ENCODE measurements at places on chromosomes 1 and 21. TPM values are rescaled to one million over a fixed set of nuclear protein-coding genes. Genes with fewer than 3 reads are reported as not detected.
A peak's percentile ranks its signal among the peaks of the same experiment; 100 is the strongest.

Gene POLR3C
- total RNA-seq, result 44.8 TPM

- no peak overlapping the region for H3K4me3 ChIP-seq
- no peak overlapping the region for H3K27ac ChIP-seq
- H3K27me3 ChIP-seq, result no peaks in the 10 kb centered on the region
- H3K36me3 ChIP-seq, result no peaks in the 10 kb centered on the region
- H3K4me1 ChIP-seq, result peaks cover 21% of the 10 kb centered on the region
Measured at GRCh38 chr1:154620751-154621150, 12.8 kb upstream of the ADAR start.

Gene REN
- total RNA-seq, result not detected

Gene PPOX
- 69.8 TPM for total RNA-seq

GRCh38 chr21:41766883-41767605, at the start of gene RIPK4:
TSS of gene RIPK4 (minus strand) at chr21:41767052. CDS start at chr21:41767041, 11 bp downstream.
- H3K4me1 ChIP-seq, result peaks cover 28% of the 10 kb centered on the region
- H3K4me3 ChIP-seq, result peak within 1 kb of the TSS; percentile 42
- no peaks in the 10 kb centered on the region for H3K36me3 ChIP-seq
- peak; percentile 38 for DNase-seq
- no peak within 1 kb of the TSS for H3K27ac ChIP-seq
- peaks cover 30% of the 10 kb centered on the region for H3K27me3 ChIP-seq

DNA sequence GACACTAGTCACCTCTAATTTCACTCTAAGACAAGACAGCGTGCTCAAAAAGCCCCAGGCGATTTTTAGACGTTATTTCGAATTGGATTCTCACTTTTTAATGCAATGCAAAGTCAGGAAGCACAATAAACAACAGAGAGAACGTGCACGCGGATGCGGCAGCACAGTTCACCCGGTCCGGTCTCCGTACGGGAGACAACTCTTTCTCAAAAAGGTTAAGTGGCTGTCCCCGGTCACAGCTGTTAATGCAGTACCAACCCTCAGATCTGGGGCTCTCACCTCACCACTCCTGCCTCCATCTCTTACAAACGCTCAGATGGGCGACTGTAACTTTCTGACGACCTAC, 1.2 kb downstream of the HP1BP3 start:
- peaks cover 49% of the 10 kb centered on the region for H3K4me1 ChIP-seq
- no peaks in the 10 kb centered on the region for H3K27me3 ChIP-seq
- no peak for DNase-seq

DNA sequence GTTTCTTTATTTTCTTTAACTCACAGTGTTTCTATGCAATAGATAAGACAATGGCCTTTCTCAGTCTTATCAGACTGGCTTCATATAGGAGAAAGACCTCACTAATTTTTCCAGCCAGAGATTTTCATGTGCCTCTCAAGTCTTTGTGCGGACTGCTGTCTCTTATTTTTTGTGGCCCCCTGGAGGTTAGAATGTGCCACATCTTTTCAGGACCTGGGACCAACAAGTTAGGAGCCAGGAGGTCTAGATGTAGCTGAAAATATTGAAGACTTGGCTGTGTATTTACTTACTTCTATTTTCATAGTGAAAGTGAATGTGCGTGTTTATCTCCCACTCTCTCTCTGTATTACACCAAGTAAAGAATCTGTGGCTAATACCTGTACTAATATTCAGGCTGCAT, 42.1 kb upstream of the CFHR3 start:
- DNase-seq, result no peak
- no peaks in the 10 kb centered on the region for H3K4me1 ChIP-seq
- H3K27ac ChIP-seq, result no peak overlapping the region
- H3K4me3 ChIP-seq, result no peak overlapping the region
- H3K27me3 ChIP-seq, result no peaks in the 10 kb centered on the region
- no peaks in the 10 kb centered on the region for H3K36me3 ChIP-seq

DNA sequence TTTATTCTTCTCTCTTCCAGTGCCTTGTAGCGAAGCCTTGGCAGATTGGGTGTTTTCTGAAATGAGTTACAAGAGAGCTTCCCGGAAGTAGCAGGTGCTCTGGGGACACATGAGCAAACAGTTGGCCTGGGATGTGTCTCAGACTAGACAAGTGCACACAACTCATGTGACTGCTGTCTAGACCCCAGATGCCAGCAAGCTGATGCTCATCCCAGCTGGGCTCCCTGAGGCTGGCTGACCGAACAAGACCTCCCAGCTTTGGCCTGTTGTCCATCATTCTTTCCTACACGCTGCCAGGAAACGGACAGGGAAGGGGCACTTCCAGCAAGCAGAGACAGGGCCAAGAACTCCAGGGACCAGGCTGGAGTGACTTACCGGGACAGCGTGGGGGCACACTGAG, 18.7 kb upstream of the CSF1 start:
- peaks cover 16% of the 10 kb centered on the region for H3K4me1 ChIP-seq
- H3K27ac ChIP-seq, result no peak overlapping the region

DNA sequence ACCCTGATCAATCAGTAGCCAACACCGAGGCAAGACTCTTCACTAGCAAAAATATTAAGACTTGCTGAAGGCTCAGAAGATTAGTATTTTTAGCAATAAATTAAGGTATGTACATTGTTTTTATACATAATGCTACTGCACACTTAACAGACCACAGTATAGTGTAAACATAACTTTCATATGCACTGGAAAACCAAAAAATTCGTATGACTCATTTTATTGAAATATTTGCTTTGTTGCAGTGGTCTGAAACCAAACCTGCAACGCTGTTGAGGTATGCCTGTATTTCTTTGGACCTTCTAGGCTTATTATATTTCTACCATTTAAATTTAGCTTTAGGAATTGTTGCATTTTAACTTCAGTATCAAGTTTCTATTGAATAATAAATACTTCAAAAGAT, 65.8 kb upstream of the BCL9 start:
- no peaks in the 10 kb centered on the region for H3K36me3 ChIP-seq
- no peaks in the 10 kb centered on the region for H3K27me3 ChIP-seq
- DNase-seq, result no peak

Gene EDN2
- not detected for total RNA-seq

Gene LCE6A
- total RNA-seq, result not detected

- H3K4me1 ChIP-seq, result no peaks in the 10 kb centered on the region
- no peaks in the 10 kb centered on the region for H3K36me3 ChIP-seq
- H3K27ac ChIP-seq, result no peak overlapping the region
- no peak for DNase-seq
Measured at GRCh38 chr1:108070662-108071061, 105.7 kb upstream of the VAV3 start.

Gene TBX15
- total RNA-seq, result not detected

Gene CSDE1
- total RNA-seq, result 559 TPM

GRCh38 chr1:231990388-231990787, 363.8 kb downstream of the DISC1 start:
- no peaks in the 10 kb centered on the region for H3K36me3 ChIP-seq
- H3K4me1 ChIP-seq, result no peaks in the 10 kb centered on the region
- no peak overlapping the region for H3K4me3 ChIP-seq
- DNase-seq, result no peak
- H3K27me3 ChIP-seq, result no peaks in the 10 kb centered on the region
- H3K27ac ChIP-seq, result no peak overlapping the region

GRCh38 chr21:20373031-20373430, 625.2 kb upstream of the NCAM2 start:
- no peak overlapping the region for H3K27ac ChIP-seq
- no peaks in the 10 kb centered on the region for H3K4me1 ChIP-seq
- no peaks in the 10 kb centered on the region for H3K27me3 ChIP-seq
- H3K4me3 ChIP-seq, result no peak overlapping the region

- H3K36me3 ChIP-seq, result no peaks in the 10 kb centered on the region
- no peak overlapping the region for H3K27ac ChIP-seq
- peak; percentile 70 for DNase-seq
- H3K4me1 ChIP-seq, result peaks cover 13% of the 10 kb centered on the region
- peak overlapping the region; percentile 36 for H3K4me3 ChIP-seq
Measured at GRCh38 chr1:32753532-32754316, 51.2 kb upstream of the SYNC start.

DNA sequence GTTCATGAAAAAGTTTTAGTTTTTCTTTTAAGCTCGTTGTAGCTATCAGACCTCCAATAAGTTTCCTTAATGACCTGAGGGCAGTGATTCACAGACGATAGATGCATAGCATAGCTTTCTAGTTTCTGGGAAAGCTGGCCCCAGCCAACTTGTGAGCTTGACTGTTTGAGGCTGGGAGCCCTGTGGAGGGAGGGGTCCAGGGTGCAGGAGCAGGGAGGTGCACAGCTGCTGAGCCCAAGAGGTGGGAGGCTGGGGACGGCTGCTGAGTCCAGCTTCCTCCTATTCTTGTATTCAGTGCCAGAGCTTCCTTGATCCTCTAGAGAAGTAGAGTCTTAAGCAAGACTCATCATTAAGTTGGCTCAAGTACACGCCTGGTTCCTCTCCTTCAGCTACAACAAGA, 11.0 kb upstream of the AVPR1B start:
- no peak overlapping the region for H3K27ac ChIP-seq
- no peaks in the 10 kb centered on the region for H3K36me3 ChIP-seq
- no peaks in the 10 kb centered on the region for H3K4me1 ChIP-seq
- no peak for DNase-seq
- no peak overlapping the region for H3K4me3 ChIP-seq

Gene EFNA3
- 2.0 TPM for total RNA-seq

DNA sequence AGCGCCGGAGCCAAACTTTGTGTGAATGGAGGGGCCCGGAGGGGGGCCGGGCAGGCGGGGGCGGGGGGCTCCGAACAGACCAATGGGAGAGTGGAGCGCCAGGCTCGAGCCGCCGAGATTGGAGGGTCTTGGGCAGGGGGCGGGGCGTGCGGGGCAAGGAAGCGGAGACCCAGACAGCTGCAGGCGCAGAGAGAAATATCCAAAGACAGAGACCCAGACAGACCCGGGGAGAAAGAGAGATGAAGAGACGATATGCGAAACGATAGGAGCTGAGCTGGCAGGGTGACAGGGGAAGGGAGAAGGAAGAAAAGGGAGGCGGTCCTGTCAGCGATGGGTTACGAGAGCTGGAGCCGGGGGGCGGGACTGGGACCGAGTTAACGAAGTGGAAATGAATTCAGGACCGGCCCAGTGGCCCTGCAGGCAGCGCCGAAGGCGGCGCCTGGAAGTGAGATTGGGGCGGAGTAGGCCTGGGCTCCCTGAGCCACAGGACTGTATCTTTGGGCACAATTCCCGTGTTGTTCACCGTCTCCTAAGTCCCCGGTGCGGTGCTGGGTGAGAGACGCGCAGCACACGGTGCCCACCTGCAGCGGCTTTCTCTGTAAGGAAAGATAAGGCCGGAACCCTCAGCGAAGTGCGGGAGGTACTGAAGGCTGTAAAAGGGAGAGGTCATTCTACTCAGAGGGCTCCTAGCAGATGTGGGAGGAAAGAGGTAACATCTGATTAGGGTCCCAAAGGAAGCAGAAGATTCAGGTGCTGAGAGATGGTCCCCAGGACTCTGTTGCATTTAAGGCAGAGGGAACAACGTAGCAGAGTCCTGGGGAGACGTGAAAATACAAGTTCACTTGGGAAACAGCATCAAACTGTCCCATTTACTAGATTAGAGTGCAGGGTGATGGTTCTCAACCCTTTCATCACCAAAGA, 543 bp upstream of the KCNJ10 start:
- peaks cover 20% of the 10 kb centered on the region for H3K27me3 ChIP-seq
- peak overlapping the region; percentile 60 for H3K4me3 ChIP-seq
- no peaks in the 10 kb centered on the region for H3K36me3 ChIP-seq
- peak; percentile 58 for DNase-seq
- H3K27ac ChIP-seq, result no peak overlapping the region

DNA sequence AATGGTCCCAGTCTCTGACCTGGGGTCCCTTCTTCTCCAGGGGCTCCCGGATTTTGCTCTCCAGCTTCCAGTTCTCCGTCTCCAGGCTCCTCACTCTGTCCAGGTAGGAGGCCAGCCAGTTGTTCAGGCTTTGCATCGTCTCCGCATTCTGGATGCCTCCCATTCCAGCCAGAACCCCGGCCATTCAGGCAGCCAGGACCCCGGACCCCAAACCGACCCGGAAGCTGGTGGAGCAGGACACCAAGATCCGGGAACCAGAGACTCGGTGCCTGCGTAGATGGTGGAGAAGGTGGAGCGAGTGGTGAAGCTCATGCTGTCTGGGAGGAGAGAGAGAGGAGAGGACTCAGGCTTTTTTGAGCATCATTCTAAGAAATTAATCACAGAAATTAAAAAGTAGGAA, 572.4 kb upstream of the NCAM2 start:
- H3K36me3 ChIP-seq, result no peaks in the 10 kb centered on the region
- no peak for DNase-seq
- H3K4me1 ChIP-seq, result no peaks in the 10 kb centered on the region
- no peaks in the 10 kb centered on the region for H3K27me3 ChIP-seq
- H3K4me3 ChIP-seq, result no peak overlapping the region

- H3K36me3 ChIP-seq, result no peaks in the 10 kb centered on the region
- no peaks in the 10 kb centered on the region for H3K27me3 ChIP-seq
- no peak overlapping the region for H3K4me3 ChIP-seq
- no peak overlapping the region for H3K27ac ChIP-seq
- H3K4me1 ChIP-seq, result no peaks in the 10 kb centered on the region
- no peak for DNase-seq
Measured at GRCh38 chr1:75097654-75098053, 36.5 kb upstream of the LHX8 start.

GRCh38 chr1:17437580-17438317, 1.7 kb downstream of the RCC2 start:
- peaks cover 27% of the 10 kb centered on the region for H3K4me1 ChIP-seq
- H3K27me3 ChIP-seq, result no peaks in the 10 kb centered on the region
- H3K36me3 ChIP-seq, result no peaks in the 10 kb centered on the region
- peak overlapping the region; percentile 78 for H3K27ac ChIP-seq
- peak overlapping the region; percentile 79 for H3K4me3 ChIP-seq
- peak; percentile 55 for DNase-seq

Gene AMY1B
- not detected for total RNA-seq

GRCh38 chr1:16248603-16249516, 11.9 kb upstream of the CPLANE2 start:
- H3K27me3 ChIP-seq, result no peaks in the 10 kb centered on the region
- no peak for DNase-seq
- H3K4me3 ChIP-seq, result no peak overlapping the region
- no peak overlapping the region for H3K27ac ChIP-seq
- H3K4me1 ChIP-seq, result peaks cover 16% of the 10 kb centered on the region

- no peaks in the 10 kb centered on the region for H3K4me1 ChIP-seq
- H3K27ac ChIP-seq, result no peak overlapping the region
- no peaks in the 10 kb centered on the region for H3K27me3 ChIP-seq
- no peak overlapping the region for H3K4me3 ChIP-seq
Measured at GRCh38 chr1:94701796-94702441, 118.2 kb upstream of the SLC44A3 start.

Gene TNFRSF4
- 15.5 TPM for total RNA-seq

Gene LCE1F
- not detected for total RNA-seq

- H3K4me1 ChIP-seq, result peaks cover 11% of the 10 kb centered on the region
- no peaks in the 10 kb centered on the region for H3K27me3 ChIP-seq
- H3K4me3 ChIP-seq, result no peak overlapping the region
- H3K27ac ChIP-seq, result no peak overlapping the region
- no peaks in the 10 kb centered on the region for H3K36me3 ChIP-seq
Measured at GRCh38 chr1:89451011-89451410, 73.6 kb upstream of the LRRC8B start.
